ENCODE measurements at places on chromosomes 12 and 14.

DNA sequence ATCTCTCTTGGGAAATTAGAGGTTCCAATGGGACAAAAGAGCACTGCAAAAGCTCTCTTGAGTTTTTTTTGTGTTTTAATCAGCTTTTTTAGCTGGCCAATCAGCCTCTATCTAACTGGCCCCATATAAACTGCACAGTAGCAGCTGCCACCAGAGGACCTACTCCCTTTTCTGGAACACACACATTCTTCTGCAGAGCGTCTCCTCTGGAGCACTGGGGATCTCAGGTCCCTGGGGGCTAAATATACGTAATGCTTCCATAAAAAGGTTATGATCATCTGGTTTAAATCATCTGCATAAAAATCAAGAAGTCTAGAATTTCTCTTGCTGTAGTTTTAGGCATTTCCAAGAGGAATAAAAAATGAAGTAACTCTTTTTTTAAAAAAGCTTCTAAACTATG is 32.3 kb downstream of the TSPAN8 start:
- no peak for DNase-seq

DNA sequence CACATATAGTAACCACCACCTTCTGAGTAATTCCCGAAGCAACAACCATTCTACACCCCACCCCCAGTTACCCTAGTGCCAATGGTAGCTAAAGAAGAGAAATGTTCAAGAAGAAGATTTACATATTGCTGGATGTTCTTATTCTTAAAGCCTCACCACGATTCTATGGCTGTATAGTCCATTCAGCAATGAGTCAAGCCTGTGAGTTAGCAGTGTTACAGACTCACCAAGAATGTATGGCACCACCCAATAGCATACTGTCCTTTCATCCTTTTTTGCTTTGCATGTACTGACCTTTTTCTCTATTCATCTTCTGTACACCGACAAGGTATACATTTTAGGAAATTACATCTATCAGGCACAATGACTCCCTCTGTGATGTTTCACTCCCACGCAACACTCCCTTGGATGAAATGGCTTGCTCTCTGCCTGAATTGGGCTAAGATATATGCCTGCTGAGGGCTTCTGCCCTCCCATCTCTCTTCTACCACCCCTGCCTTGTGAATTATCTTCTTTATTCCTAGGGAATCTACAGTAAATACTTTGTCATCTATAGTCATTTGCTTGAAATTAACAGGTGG is 945.8 kb downstream of the DIO2 start:
- no peak for DNase-seq

DNA sequence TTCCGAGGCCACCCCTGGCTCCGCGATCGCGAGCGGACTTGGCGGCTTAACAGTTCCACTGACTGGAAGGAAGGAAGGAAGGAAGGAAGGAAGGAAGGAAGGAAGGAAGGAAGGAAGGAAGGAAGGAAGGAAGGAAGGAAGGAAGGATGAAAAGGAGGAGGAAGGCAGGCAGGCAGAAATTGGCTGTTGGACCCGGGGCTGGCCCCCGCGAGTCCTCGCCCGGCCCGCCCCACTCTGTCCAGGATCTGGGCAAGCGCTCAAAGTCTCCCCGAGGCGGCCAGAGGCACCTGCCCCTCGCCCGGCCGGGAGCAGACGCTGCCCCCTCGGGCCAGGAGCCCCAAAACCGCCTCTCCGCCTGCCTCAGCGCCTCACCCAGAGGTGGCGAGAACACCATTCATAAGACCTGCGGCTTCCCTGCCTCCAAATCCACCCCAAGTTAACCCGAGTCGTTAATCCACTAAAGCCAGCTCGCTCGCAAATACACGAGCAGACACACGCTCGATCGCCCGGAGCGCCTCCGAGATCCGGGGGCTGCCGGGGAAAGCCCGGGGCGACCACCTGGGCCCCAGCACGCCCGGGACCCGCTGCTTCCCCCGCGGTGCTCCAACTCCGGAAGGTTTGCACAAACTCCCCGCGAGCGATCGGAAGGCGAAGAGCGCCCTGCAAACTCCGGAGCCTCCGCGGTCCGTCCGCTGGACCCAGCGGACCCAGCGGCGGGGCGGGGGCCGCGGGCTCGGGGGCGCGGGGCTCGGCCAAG is 844 bp downstream of the DPF3 start:
- no peak for DNase-seq

- no peak for DNase-seq
Measured at GRCh38 chr12:3544296-3544965, 53.4 kb downstream of the PRMT8 start.

GRCh38 chr12:57852200-57852599 is 5.7 kb upstream of the CTDSP2 start:
- no peak for DNase-seq

DNA sequence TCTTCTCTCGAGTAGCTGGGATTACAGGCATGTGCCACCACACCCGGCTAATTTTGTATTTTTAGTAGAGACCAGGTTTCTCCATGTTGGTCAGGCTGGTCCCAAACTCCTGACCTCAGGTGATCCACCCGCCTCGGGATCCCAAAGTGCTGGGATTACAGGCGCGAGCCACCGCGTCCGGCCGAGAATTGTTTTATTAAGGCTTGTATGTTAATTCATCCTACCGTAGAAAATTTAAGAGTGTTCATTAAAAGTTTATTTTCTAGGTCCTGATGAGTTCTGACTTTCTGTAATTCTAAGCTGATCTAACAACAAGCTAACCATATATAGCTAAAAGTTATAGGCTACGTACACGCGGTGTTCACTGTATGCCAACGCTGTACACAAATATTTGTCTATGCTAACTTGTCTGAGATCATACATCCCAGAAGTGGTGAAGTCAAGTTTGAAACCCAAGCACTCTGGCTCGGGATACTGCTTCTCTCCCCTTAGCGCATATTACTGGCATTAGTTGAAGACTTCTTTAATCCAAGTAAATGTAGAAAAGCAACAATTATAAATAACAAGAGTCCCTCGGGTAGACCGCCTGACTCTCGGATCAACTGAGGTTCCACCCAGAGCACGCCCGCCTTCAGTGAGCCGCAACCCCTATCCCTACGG is 570 bp upstream of the MRPS35 start:
- DNase-seq = no peak

- peak; percentile 57 for DNase-seq
Measured at GRCh38 chr12:51246254-51246853, 7.7 kb downstream of the DAZAP2 start.

GRCh38 chr14:54146601-54147000 is 190.0 kb upstream of the BMP4 start:
- DNase-seq = no peak

- no peak for DNase-seq
Measured at GRCh38 chr12:8676651-8677050, 14.0 kb upstream of the MFAP5 start.

GRCh38 chr12:124174451-124175348 is 120.2 kb upstream of the RFLNA start:
- no peak for DNase-seq
